HT-29 (cell line): ENCODE measurements at places on chromosomes 12 and 14. TPM values are rescaled to one million over a fixed set of nuclear protein-coding genes. Genes with fewer than 3 reads are reported as not detected.

SMCO2 gene
- 0.16 TPM in 1 of 2 replicates, not detected in the other for total RNA-seq

ACRBP gene
- 0.31 TPM in 1 of 2 replicates, not detected in the other for total RNA-seq

PLXNC1 gene
- 0.05 TPM in 1 of 2 replicates, not detected in the other for total RNA-seq

PIK3C2G gene
- not detected in 2 replicates for total RNA-seq

KERA gene
- total RNA-seq: not detected in 2 replicates

OR4E2 gene
- total RNA-seq: not detected in 2 replicates

MYO1A gene
- 0.76 and 1.8 TPM in 2 replicates for total RNA-seq

HOXC4 gene
- 4.0 and 6.8 TPM in 2 replicates for total RNA-seq

CEBPE gene
- not detected in 2 replicates for total RNA-seq

TAS2R42 gene
- total RNA-seq: not detected in 2 replicates

GALNT8 gene
- 0.74 and 1.1 TPM in 2 replicates for total RNA-seq
